ENCODE measurements at places on chromosomes 6 and 20.

GRCh38 chr6:82015526-82015925 is 232.0 kb downstream of the IBTK start:
- no peak for DNase-seq

DNA sequence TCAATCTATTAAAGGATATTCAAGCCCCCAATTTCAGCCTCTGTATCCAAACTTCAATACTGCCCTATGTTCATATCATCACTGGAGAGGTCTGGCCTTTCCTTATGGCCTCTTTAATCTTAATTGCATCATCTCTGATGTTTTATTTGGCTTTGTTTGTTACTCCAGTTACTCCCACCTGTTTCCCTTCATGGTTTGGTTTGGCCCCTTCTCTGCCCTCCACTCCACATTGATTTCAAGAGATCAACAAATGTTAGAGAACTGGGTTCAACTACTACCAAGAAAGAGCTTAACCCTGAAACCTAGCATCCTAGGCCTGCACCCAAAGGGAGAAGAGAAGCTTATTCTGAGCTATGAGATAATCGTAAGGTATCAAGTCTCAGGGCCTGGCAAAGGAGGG is 221.6 kb downstream of the LAMA2 start:
- DNase-seq = no peak

- DNase-seq = no peak
These were observed 182.6 kb downstream of the ERMARD start for GRCh38 chr6:169933839-169934698.

GRCh38 chr6:75296811-75297779 is 12.5 kb upstream of the TMEM30A start:
- no peak for DNase-seq

DNA sequence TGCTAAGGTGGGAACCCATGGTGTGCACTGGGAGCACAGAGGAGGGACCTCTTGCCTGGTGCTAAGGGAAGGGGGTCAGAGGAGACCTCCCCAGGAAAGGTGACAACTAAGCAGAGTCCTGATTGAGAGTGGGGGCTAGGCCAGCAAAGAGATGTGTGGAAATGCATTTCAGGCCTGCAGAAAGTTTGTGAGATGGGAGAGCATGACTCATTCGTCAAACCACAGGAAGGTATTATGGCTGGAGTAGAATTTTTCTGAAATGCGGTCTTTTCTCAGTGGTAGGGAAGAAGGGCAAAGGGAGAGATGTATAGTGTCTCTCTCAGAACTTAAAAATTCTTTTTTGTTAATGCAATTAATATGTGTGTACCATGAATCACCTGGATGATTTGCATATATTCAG is 23.6 kb upstream of the EDN1 start:
- DNase-seq = no peak

DNA sequence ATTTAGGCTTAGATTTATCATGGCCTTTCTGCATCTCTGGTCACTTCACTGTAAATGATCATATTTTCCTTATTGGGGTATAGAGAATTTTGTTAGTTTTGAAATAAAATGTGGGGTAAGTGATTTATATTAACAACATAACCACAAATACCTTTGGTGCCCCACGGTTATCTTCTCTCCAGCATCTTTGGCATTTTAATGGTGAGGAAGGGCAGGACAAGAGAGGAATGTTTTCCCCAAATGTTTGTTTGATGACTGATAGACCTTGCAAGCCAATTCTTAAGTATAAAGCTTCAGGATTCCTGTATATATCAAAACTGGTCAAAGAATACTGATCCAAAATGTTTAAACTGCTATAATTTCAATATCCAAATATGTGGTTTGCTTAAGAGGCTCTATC is 171.6 kb upstream of the SMLR1 start:
- no peak for DNase-seq

- DNase-seq = no peak
These were observed 61.5 kb upstream of the CD93 start for GRCh38 chr20:23147647-23147963.

GRCh38 chr6:161353208-161353613 is 79.3 kb upstream of the AGPAT4 start:
- no peak for DNase-seq

GRCh38 chr6:167946007-167946406 is 51.5 kb upstream of the KIF25 start:
- no peak for DNase-seq

GRCh38 chr6:136843210-136843609 is 20.8 kb downstream of the PEX7 start:
- DNase-seq = no peak

GRCh38 chr6:145813285-145814034 is 1.1 kb downstream of the FBXO30 start:
- DNase-seq = no peak

DNA sequence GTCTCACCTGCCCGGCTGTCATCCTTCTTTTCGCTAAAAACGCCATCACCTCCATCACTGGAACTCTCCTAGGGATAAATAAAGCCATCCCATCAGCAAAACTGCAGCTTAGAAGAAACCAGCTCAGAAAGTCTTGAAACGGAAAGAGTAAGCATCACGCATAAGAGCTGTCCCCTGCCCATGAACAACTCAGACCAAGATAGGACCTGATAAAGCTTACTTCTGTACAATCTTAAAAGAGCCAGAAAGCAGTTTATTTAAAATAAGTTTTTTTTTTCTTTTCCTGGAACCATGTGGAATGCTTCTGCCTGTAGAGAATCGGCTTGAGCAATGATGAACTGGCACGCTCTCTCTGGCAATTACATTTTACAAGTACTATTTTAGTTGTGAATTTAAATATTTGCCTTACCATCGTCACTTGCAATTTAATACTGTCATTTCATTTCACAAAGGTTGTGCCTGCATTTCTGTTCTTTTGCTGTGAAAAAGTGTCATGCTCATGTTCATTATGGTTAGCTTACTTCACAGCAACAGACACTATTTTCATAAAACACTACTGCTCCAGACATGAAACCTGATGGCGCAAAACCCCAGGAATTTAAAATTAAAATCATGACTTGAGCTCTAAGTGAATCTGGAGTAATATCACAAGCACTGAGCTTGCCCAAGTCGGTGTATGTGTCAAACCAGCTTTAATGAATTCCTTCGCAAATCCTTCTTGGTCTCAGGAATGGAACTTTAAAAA is 59.6 kb upstream of the EMILIN3 start:
- DNase-seq = no peak

Data from activated CD8-positive, alpha-beta memory T cell treated with anti-CD3 and anti-CD28 coated beads, Interleukin-2, amount 50 U/mL, for 4 hours (primary cell).